Caki2 (cell line): ENCODE measurements at places on chromosomes 7 and 10.

- DNase-seq, result no peak
These were observed 39.0 kb downstream of the CDH23 start for GRCh38 chr10:71435571-71436267.

- DNase-seq, result no peak
These were observed 13.1 kb downstream of the PODXL start for GRCh38 chr7:131543298-131543697.

DNA sequence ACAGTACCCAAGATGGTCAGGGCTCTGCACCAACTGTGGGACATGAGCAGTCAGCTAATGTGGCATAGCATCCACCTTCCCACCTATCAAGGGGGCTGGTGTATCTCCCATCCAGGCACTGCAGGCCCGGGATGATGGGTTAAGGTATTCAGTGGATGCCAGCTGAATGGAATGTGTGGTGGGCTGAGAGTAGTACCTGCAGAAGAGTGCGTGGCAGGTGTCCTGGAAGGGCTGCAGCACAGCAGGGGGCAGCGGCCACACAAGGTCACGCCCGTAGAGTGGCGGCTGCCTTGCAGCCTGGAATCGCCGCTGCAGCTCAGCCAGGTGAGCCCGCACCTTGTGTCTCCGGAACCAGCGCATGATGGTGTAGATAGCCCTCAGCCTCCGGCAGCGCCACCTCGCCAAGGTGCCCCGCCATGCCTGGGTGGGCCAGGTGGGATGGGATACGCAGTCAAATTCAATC lies 13.3 kb downstream of the MYO1G start:
- no peak for DNase-seq

GRCh38 chr10:103277713-103278536 lies 987 bp downstream of the INA start:
- no peak for DNase-seq

DNA sequence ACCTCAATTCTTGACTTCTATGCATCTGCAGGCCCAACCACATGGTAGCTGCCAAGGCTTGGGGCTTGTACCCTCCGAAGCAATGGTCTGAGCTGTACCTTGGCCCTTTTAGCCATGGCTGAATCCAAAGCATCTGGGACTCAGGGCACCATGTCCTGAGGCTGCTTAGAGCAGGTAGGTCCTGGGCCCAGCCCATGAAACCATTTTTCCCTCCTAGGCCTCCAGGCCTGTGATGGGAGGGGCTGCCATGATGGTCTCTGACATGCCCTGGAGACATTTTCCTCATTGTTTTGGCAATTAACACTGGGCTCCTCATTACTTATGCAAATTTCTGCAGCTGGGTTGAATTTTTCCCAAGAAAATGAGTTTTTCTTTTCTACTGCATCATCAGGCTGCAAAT lies 417.8 kb upstream of the LRRN3 start:
- no peak for DNase-seq
